Mesothelial cell of epicardium (in vitro differentiated cells): ENCODE measurements at places on chromosomes 5 and 9.
A peak's percentile ranks its signal among the peaks of the same experiment; 100 is the strongest.

DNA sequence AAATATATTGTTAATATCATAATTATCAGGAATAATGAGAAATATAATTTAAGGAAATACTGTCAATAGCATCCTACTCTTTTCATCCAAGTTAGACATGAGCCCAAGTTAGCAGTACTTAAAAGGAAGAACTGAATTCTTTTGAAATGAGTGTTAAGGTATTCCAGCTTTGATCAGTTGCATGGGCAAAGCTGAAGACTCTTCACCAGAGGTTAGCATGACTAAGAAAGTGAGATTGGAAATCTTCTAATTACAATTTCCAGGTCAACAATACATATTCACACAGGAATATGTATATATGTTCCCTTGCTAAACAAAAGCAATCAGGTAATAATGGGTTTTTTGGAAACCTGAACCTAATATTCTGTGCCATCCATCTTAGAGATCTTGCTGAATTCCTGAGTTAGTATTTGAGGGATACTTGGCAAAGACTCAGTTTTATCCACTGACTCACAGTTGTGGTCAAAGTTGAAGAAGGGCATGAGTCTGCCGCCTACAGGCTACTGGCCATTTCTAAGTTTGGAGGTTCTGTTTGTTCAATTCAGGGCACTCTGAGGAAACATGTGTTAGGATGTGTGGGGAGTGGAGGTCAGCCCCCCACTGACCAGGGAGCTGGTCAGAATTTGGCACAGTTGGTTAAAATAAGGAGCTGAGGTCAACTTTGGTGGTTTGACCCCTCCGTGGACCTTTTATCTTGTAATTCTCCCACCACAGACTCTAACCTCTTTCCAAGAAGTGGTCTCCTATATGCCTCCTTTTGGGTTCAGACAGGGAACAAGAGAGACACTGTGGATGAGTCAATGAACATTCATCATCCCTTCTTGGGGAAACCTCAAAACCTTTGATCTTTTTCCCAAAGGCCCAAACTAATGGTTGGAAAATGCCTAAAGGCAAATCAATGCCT is 118.3 kb downstream of the PIK3R1 start:
- no peak for DNase-seq

DNA sequence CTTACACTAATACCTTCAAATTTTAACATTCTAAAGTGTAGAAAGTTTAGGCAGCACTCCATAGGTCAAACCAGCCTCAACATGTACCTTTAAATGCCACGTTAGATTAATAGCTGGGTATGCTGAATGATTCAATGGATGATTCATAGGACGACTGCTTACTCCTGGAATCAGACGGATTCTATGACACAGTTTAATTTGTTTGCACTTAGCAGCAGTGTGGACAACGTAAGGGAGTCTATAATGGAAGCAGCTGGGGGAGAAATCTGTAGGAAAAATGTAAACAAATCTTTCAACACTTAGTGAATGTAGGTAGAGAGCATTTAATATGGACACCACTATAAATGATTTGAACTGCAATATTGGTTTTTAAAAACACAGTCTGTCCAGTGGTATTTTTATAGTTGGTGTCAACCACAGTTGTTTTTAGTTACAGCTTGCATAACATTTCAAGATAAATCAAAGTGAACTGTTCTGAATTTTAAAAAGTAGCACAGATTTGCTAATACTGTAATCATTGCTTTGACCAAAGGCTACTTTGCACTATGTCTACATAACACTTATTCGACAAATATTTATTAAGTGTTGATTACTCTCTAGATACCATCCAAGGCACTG is 701.5 kb upstream of the MEF2C start:
- no peak for DNase-seq

DNA sequence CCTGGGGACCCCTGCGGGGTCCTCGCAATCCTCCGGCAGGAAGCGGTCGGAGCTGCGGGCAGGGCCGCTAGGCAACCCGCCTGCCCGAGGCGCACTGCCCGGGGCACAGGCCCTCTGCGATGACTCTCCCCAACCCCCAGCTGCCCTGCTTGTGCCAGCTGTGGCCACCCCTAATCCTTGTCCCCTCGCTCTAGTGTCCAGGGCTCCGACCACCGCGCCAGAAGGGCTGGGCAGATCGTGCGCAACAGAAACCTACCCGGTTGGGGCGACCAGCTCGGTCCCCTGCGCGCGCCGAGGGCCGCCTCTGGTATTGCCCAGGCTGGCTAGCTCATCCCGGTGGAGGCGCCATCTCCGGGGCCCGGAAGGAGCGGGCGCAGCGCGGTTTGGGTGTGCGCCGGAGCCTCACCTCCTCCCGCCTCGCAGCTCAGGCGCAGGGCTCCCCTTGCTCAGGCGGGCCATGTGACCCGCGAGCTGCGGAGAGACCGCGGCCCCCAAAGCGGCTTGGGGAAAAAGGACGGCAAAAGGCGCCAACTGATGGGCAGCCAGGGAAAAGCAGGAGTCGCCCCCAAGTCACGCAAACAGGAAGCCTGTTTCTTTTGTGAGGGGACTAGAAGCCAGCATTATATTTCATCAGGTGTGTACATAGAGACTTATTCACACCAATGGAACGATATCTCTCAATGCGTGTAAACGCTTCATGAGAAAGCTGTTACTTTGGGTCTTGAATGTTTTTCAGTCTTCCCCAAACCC is 46.8 kb upstream of the RNF20 start:
- peak; percentile 26 for DNase-seq

DNA sequence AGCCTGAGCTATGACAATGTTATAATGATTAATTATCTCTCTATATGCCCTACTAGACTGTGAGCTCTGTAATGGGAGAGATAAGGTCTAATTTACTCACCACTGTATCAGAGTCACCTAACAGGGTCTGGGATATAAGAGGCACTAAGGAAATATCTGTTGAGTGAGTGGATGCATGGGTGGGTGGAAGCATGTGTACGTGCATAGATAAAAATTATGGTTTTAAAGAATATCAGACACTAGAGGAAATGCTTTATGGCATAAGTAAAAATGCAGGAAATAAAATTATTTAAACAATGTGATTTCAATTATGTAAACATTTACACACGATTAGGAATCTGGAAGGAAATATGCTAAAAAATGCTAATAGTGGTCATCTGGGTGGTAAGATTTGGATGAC is 137.8 kb downstream of the SPOCK1 start:
- no peak for DNase-seq

GRCh38 chr5:142716963-142717362 is 31.1 kb upstream of the FGF1 start:
- DNase-seq, result no peak

DNA sequence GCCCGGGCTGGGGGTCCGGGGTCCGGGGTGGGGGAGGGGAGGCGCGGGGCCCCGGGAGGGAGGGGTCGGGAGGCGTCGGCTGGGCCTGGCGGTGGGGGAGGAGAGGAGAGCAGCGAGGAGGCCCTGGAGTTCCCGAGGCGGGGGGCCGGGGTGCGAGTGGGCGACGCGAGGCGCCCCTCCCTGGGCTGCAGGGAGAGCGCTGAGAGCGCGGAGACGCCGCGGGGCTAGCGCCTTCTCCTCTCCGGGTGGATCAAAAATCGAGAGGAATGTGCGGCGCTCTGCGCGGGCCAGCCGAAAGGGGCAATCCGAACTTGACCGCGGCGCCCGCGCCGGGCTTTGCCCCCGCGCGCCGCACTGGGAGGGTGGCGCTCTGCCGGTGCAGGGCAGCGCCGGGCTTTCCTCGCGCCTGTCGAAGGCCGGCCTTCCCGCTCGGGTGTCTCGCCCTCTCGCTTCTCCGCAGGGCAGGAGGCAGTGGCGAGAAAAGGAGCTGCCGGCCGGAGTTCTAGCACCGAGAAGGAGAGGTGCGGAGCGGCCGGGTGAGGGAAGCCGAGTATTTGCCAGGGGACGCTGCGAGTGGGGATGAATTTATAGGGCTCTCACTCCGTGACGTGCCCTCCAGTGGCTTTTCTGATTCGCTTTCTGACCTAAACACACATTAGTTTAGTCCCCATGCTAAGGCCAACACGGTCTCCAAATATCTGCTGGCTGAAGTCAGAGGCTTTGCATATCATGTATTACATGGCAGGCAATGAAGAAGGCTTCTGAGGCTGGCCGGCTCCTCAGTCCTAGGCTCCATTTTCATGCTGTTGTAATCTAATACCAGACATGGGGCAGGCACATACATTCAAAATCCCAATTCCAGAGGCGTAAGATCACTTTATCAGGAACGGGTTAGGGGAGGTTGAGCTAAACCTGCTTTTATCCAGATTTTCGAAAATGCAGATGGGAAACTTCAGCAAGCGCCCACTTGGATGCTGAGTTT is 503 bp upstream of the GDNF start:
- DNase-seq, result peak; percentile 60

DNA sequence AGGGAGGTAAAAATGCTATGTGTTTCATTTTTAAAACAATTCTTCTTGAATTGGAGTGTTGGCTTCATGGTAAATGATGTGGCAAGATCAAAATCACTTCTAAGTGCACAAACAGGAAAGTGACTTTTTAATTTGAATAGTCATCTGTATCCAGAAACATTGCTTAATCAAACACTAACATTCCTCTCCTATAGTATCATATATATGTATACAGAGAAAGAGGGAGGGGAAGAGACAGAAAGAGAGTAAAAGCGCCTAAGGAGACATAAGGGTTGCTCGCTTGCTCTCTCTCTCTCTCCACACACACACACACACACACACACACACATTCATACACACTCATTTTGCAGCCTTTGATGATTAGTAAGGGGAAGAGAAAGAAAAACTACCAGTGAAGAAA is 95.4 kb upstream of the PRDM9 start:
- no peak for DNase-seq

GRCh38 chr5:134079748-134080581 is 34.5 kb upstream of the TCF7 start:
- no peak for DNase-seq

GRCh38 chr9:6354072-6354686 is 26.0 kb downstream of the TPD52L3 start:
- DNase-seq, result no peak

GRCh38 chr5:157748760-157749461 is 5.4 kb downstream of the LSM11 start:
- no peak for DNase-seq

DNA sequence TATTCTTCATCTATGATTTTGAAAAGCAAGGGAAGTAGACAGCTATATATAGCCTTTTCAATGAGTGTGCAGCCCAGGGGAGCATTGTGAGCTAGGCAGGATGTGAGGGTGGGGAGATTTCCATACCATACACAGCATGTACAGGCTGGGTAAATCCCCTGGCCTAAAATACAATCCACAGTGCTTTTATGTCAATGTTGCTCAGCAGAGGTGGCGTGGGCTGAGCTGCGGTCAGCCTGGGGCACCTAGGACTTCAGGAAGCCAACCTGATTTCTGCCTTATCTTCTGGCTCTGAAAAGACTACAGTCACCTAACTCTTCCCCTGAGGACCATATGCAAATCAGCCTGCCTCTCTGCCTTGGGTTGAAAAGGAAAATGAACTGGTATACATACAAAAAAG is 6.3 kb upstream of the GARIN3 start:
- DNase-seq, result no peak

DNA sequence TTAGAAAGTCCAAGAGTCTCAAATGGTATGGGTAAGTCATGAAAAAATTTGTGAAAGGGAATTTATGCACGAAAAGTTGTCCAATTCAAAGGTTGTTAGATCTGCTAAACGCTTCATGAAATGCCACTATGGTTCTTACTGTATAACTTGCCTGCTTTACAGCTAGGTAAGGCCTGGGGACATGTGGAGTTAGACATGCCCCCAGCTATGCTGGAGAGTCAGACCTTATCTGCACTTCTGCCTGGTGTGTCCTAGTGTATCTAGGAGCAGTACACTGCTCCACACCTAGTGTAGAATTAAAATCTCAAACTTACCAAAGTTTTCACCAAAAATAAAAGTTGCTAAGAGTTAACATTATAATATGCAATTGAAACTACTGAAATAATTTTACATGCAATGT is 136.8 kb downstream of the MAPKAP1 start:
- no peak for DNase-seq

DNA sequence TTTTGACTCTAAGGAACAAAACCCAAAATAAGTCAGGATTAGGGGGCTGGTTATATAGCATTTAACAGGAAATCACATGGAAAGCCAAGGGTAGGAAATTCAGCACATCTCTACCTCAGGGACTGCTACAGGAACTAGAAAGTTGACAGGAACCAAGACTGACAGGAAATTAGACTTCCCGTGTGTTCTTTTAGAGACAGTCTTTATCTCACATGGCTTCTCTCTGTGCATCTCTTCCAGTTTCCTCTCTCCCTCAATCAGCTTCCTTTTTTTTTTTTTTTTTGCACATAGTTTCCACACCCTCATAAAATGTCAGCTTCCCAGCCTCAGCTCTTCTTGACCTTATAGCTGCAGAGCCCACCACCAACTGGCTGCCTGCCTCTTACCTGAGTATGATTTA is 4.8 kb downstream of the RECK start:
- no peak for DNase-seq

GRCh38 chr5:154319736-154320135 is 126.1 kb upstream of the SAP30L start:
- no peak for DNase-seq

DNA sequence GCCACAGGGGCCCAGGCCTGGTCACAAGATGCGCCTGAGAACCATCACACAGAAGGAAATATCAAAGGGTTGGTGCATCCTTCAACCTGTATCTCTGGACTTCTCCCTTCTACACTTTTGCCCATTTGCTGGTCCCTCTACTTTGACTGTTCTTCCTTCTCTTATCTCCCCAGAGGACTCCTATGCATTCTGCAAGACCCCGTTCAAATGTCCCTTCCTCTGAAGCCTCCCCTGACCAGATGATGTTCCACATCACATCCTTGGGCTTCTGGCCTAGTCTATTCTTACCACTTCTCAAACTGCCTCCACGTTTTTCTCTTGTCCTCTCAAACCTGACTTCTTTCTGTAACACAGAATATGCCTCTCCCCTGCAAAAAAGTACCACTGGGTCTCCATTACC is 34.3 kb downstream of the STK10 start:
- DNase-seq, result no peak

DNA sequence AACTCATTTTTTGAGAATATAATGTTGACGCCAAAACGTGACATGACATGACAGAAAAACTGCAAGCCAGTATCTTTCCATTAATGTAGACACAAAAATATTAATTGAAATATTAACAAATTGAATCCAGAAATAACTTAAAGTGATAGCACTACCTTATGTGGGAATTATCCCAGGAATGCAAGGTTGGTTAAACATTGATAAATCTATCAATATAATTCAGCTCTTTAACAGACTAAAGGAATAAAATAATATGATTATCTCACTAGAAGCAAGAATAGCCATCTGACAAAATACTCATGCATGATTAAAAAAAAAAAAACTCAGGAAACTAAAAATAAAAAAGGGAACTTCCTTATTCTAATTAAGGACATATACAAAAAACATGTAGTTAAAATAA is 6.8 kb downstream of the ZNF510 start:
- no peak for DNase-seq
